ENCODE measurements at places on chromosomes 11 and 22. TPM values are rescaled to one million over a fixed set of nuclear protein-coding genes. Genes with fewer than 3 reads are reported as not detected.

DNA sequence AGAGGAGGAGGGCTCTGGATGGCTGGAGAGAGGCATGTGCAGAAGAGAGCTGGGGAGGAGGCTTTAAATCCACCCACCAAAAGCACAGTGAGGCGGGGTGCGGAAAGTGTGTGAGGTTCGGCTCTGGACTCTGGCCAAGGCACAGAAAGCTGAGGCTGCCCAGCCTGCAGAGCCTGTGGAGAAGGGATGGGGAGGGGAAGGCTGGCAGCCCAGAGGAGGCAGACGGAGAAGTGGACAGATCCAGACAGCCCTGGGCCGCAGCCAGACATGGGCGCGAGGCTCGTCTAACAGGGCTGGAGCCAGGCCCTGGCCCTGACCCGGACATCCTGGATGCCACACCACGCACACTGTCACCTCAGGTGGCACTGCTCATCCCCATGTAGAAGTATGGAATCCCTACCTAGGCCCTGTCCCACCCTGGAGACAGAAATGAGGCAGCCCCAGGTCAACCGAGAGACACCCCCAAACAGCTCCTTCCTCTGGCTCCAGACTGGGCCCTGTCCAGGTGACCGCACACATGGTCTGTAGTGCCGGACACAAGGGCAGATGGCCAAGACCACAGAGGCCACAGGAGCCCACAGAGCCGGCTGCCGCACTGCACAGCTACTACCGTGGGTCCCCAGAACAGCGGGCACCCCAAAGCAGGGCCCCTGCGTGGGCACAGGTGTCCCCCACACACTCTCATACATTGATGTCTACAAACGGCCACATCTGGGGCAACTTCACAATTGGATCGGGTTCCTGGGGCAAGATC is 16.6 kb upstream of the MOB2 start:
- DNase-seq: no peak

DNA sequence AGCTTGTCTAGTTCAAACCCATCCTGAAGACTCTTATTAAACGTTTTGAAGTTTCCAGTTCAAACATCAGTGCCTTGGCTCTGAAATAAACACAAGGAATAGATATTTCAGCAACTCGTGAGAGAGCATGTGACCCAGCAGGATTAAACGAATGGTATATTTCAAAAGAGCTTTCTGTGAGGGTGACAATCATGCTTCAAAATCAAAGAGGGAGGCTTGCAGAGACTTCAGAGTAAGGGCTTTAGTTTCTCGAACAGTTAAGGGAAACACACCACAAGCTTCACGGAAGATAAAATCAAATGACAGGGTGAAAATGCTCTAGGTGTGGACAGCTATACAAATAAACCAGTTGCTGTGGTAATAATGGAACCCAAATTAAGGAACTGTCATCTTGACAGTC is 1.4 kb downstream of the HPS4 start:
- no peak for DNase-seq

GRCh38 chr11:132158696-132159095 is 788.3 kb downstream of the NTM start:
- DNase-seq: no peak

DNA sequence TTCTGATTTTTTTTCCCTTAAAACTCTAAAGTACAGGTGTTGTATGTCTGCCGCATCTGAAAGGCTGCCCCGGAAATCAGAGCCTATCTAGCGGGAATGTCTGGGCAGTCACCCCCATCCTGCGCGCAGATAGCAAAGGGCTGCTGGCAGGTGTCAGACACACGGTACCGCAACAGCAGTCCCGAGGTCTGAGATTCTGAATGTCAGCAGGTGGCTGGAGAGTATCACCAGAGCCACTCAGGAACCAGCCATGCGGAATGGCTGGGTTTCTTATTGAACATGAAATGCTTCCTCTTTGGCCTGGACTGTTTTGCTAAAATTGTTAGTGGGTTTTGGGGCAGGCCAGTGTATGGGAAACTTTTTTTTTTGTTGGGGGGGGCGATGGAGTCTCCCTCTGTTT is 53.3 kb downstream of the CERK start:
- DNase-seq: no peak

- no peak for DNase-seq
These were observed 29.5 kb upstream of the RRM1 start for GRCh38 chr11:4065086-4065485.

- DNase-seq: no peak
These were observed 6.9 kb upstream of the TOMM22 start for GRCh38 chr22:38674888-38675287.

- no peak for DNase-seq
These were observed 539 bp downstream of the SIRT3 start for GRCh38 chr11:235609-235996.

GRCh38 chr22:32822179-32822877 is 20.8 kb downstream of the TIMP3 start:
- DNase-seq: no peak

- no peak for DNase-seq
These were observed 38.3 kb downstream of the EHF start for GRCh38 chr11:34659096-34659733.

- no peak for DNase-seq
These were observed 2.5 kb downstream of the FERMT3 start for GRCh38 chr11:64208796-64209562.

GRCh38 chr22:44925465-44926123 is 84.2 kb downstream of the PHF21B start:
- no peak for DNase-seq

DNA sequence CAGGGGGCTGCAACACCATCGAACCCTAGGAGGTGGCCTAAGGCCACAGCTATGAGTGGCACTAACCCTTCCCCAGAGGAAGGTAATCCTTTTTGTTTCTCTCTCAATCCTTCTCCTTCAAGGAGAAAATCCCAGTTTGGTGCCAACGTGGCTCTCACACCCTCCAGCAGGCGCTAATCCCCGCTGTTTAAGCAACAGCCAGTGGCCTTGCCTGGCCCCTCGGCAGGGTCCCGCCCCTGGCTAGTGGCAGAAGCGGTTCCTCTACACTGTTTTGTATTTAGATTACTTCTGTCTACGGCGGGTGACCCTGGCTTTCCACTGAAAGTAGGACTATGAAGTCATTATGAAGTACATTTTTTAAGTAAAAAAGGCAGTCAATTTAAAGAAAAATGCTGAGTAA is 15.5 kb downstream of the GNAZ start:
- DNase-seq: no peak

DNA sequence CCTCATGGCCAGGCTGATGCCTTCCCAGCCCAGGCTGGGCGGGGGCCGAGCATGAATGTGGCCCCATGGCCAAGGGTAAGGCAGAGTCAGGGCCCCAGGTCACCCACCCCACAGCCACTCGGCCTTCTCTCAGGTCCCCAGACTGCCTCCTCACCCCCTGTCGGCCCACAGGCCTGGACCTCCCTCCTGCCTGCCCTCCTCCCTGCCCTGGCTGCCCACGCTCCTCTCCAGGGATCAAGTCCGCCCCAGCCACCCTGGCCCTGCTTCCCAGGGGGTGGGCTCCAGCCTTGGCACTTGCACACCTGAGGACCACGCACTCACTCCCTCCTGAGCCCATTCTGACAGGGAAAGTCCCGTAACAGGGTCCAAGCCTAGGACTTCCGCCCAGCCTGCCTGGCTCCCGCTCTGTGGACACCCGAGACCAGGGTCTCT is 37.8 kb upstream of the TH start:
- no peak for DNase-seq

GRCh38 chr11:250274-250673 is 13.5 kb downstream of the PSMD13 start:
- DNase-seq: no peak

The DBX1 gene
- polyA plus RNA-seq: not detected

The TRIM51 gene
- not detected for polyA plus RNA-seq

The POTEH gene
- not detected for polyA plus RNA-seq

The PGA5 gene
- 1.1 TPM for polyA plus RNA-seq

The PHLDB1 gene
- polyA plus RNA-seq: 46.2 TPM

The CWC15 gene
- 50.8 TPM for polyA plus RNA-seq

All from ovary (tissue), 10 donors.